A549 (cell line): ENCODE measurements at places on chromosomes 3 and 15. TPM values are rescaled to one million over a fixed set of nuclear protein-coding genes. Genes with fewer than 3 reads are reported as not detected.

The GASK1A gene
- polyA plus RNA-seq, result not detected in 3 replicates

- DNase-seq, result no peak
These were observed 7.7 kb downstream of the TNK2 start for GRCh38 chr3:195900436-195901355.

DNA sequence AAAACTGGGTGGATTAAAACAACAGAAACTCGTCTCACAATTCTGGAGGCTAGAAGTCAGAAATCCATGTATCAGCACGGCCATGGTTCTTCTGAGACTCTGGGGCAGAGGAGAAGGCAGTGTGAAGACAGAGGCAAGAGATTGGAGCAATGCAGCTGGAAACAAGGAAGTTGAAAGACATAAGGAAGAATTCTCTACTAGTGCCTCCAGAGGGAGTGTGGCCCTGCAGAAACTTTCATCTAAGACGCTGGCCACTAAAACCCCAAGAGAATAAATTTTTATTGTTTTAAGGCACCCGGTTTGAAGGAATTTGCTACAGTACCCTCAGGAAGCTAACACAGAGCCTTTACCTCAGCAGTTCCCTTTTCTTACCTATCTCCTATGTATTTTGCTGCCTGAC, 1012.2 kb upstream of the CADM2 start:
- no peak for DNase-seq

GRCh38 chr15:74240002-74240568, 4.0 kb downstream of the CCDC33 start:
- peak; percentile 72 for DNase-seq

DNA sequence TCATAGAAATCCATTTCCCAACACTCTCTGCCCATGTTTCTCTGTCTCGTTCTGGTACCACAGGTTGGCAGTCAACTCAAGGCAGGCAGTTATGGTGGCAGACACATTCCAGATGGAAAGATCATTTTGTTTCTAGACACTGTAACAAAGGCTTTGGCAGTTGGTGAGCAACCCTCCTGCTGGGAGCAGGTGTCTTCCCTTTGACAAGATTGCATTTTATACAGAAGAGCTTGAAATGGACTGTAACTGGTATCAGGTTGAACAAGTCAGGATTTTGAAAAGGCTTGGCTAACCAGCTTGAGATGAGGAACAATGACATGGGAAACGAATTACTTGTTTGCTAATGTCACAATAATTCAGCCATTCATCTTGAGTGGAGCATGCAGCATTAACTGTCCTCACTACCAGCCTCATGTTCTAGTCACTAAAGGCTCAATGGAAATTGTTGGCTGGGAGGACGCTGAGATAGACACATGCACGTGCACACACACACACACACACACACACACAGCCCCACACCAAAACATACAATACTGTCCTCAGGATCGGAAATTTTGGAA, 170.0 kb downstream of the SEMA6D start:
- DNase-seq, result no peak
